ENCODE measurements at places on chromosomes 7 and 10.

DNA sequence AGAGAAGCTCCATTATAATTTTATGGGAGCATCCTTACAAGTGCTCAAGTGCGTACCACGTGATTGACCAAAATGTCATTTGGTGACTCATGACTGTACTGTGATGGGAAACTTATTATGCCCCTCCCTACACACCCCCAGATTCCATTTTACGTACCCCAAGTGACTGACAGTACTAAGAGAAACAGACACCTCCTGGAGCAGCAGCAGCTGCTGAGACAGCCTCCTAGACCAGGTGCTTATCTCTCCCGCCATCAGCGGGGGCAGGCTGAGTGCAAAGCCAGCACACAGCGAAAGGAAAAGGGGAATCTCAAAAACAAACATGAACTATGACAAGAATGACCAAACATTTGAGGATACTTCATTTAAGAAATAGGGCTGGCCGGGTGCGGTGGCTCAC, 4.2 kb upstream of the ADAM12 start:
- DNase-seq: no peak

DNA sequence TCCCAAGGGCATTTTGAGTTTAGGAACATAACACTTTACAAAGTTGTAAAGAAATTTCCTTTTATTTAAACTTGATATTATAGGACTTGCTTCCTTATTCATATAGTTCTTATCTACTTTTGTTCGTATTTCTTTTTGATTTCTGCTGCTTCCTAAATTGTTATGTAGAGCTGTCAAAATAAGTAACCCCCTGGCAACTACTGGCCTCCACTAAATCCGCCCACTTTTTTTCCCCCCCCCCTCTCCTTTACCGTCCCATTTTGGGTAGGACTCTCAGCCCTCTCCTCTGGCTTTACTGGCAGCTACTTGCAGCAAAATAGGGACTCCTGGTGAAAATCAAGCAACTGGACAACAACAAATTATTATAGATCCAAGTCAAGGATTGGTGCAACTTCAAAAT, 1.1 kb downstream of the SP4 start:
- DNase-seq: no peak

DNA sequence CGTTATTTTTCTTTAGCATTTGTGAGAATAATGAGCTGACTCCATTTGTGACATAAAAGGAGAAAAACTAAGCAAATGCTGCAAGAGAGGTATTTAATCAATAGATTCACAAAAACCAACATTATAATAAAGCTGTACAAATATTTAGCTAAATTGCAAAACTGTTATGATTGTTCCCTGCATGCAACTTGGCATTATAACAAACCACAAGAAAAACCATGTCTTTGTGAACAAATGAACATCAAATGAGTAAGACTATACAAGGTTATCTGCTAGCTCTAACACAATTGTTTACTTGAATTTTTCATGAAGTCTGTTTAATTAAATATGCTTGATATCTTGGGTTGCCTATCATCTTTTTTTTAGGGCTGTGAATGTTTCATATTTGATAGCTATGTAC, 50.8 kb upstream of the PPP1R9A start:
- no peak for DNase-seq

GRCh38 chr7:91348711-91349110, 84.5 kb downstream of the FZD1 start:
- no peak for DNase-seq

DNA sequence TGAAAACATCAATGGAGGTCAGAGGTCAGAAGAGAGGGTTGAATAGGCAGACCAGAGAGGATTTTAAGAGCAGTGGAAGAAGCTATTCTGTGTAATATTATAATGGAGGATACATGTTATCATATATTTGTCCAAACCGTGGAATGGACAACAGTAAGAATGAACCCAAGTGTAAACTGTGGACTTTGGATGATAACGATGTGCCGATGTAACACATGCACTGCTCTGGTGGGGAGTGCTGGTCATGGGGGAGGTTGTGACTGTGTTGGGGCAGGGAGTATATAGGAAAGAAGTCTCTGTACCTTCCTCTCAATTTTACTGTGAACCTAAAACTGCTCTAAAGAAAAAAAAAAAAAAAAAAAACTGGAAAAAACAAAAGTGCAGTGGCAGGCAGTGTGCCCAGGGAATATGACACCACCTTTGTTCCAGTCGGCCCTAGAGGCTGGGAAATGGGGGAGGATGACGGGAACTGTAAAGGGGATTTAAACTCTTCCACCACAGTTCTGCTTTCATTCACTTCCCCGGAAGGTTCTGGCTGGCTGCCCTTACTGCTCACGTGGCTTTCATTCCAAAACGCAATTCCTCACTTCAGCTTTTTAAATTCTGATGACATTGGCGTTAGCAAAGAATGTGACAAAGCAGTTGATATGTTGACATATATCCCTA, 113.7 kb upstream of the ANKRD1 start:
- DNase-seq: no peak

DNA sequence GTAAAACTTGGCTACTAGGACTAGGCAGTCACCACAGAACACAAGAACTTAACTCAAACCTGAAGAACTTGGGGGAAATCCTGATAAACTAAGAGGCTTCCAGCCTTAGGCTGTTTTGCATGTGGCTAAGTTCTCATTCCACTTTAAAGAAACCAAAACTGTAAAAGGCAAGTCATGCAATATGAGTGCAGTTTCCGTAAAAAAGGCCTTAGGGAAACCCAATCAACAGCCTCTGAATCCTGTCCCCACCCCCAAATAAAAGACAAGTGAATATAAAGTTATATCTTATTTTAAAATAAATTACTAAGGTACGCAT, 95.1 kb downstream of the USP6NL start:
- peak; percentile 27 for DNase-seq

DNA sequence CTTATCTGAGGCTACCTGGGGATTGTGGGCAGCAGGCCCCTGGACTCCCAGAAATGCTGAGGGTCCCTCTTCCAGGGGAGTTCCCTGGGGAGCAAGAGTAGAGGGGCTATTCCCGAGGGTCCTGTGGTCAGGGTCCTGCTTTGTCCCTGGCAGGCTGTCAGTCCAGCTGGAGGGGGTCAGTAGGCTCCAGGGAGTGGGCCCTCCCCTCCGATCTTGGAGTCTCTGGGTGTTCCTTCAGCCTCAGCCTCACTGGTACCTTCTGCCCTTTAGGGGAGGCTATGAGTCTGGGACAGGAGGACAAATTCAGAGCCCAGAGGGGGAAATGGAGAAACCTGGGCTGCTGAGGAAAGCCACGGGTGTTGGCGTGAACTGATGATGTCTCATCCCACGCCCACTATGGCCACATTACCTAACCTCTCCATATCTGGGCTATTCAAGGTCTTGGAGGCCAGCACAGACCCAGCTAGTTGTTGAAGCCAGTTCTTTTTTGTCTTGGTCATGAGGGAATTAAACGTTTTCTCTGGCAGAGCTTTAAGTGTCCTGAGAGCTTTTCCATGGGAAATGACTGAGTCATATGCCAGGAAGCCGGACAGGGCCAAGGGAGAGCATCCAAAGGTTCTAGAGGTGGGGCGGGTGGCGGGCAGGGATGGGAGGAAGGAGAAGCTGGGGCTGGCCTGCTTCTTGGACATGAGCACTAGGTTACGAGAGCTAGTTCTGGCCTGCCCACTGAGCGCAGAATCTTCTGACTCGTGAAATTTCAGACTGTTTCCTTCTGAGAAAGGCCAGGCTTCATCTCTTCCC, 6.2 kb downstream of the CALHM2 start:
- DNase-seq: no peak

DNA sequence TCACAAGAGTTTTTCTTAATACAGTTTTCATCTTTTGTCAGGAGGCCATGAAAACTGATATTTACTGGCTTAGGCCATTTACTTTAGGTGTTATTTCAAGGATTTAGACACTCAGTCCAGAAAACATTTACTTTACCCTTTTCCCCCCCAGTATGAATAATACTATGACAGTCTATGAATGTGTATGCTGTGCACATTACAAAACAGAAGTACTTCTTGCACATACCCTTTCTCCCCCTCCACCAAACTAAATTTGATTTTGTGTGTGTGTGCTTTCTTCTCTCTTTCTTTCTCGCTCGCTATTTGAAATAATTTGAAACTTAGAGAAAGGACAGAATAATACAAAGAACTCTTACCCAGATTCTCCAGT, 41.3 kb downstream of the RBM33 start:
- DNase-seq: no peak

GRCh38 chr10:132458586-132459300, 61.7 kb downstream of the PWWP2B start:
- DNase-seq: peak; percentile 92
